ENCODE measurements at places on chromosomes 5 and 9. TPM values are rescaled to one million over a fixed set of nuclear protein-coding genes. Genes with fewer than 3 reads are reported as not detected.

DNA sequence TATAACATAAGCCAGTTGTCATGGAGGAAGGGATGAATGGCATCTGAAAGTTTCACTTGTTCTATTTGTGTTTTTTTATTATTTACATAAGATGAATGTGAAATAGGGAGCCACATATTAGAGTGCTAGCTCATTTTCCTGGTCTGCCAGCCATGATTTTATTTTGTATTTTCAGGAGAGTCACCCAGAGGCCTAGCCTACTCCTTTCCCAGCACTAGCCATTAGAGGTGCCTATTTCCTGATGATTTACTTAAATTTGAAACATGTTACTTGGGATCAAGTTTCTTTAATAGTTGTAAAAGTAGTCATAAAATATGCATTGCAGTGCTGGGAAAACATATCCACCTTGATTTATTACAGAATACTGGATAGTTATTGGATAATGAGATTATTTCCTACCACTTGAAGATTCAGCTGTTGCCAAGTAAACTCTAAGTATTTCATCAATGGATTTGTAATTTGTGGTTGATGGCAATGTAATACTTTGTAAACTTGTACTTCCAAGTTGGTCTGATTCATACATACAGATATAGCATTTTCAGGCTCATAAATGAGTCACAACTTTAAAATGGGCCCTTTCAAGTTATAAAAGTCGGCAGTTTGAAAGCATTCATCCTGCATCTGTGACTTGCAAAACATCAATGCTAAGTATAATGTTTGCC lies 50.8 kb downstream of the KCNN2 start:
- no peaks in the 10 kb centered on the region for H3K4me1 ChIP-seq
- DNase-seq = no peak
- H3K4me3 ChIP-seq = no peak overlapping the region
- no peaks in the 10 kb centered on the region for H3K36me3 ChIP-seq

Gene PCDHB14
- total RNA-seq = 14.6 TPM

DNA sequence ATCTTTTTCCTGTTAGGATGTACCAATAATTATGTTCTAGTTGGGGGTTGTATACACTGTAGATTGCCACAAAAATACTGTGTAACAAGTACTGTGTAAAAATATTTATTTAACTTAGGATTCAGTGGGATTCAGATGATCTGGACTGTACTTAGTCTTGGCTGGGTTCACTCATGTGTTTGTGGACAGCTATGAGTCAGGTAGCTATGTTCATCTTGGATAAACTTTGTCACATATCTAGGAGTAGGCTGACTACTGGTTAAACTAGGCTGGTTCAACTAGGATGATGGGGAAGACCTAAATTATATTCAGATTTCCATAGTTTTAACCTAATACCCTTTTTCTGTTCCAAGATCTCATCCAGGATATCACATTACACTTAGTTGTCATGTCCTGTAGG lies 32.1 kb upstream of the TNFSF15 start:
- H3K27ac ChIP-seq = no peak overlapping the region
- no peak for DNase-seq
- no peaks in the 10 kb centered on the region for H3K4me1 ChIP-seq
- no peak overlapping the region for H3K4me3 ChIP-seq
- no peaks in the 10 kb centered on the region for H3K27me3 ChIP-seq

DNA sequence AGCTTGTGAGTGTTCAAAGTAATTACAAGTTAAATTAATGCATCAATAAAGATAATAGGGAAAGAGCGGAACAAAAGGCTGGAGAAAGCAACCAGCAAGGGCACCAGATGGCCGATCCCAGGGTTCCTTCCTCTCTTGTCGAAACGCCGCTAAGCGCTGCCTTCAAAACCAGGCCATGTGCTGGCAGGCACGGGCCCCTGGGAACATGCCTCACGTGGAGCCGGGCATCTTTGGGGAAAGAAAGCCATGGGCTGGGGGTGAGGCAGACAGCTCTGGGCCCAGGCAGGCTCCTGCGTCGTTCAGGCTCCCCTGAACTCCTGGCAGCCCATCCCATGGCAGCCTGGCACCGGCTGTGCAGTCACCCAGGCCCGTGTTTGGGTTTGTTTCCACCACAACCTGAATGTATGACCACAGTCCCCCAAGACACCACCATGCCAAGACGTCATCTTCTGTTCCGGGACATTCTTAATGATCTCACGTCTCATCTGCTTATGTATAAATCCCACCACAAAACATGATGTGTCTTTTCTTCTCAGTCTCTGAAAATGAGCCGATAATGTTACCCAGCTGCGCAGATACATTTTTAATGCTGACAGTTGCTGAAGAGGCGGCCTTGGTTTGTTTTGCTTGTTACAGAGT lies 110.4 kb upstream of the SARDH start:
- H3K27ac ChIP-seq = no peak overlapping the region
- H3K4me3 ChIP-seq = no peak overlapping the region
- no peak for DNase-seq
- no peaks in the 10 kb centered on the region for H3K4me1 ChIP-seq

Gene NOTCH1
- total RNA-seq = 48.1 TPM

DNA sequence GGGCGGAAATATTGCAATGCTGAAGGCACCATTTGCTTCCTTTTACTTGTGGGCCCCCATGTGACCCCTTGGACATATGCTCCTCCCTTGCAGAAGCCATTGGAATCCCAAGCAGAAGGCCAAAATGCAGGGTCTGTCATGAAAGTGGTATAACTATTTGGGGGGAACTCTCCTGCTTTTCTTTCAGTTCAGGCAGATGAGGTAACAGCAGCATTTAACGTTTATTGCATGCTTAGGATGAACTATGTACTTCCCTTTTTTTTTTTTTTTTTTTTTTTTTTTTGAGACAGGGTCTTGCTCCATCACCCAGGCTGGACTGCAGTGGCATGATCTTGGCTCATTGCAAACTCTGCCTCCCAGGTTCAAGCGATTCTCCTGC lies 7.8 kb downstream of the FOXI1 start:
- no peak overlapping the region for H3K27ac ChIP-seq
- no peaks in the 10 kb centered on the region for H3K27me3 ChIP-seq
- H3K4me3 ChIP-seq = no peak overlapping the region

- peak overlapping the region; percentile 29 for H3K27ac ChIP-seq
- peaks cover 3% of the 10 kb centered on the region for H3K4me1 ChIP-seq
- no peaks in the 10 kb centered on the region for H3K36me3 ChIP-seq
- no peaks in the 10 kb centered on the region for H3K27me3 ChIP-seq
- H3K4me3 ChIP-seq = no peak overlapping the region
Observed at GRCh38 chr5:91103353-91104061, 279.6 kb downstream of the ARRDC3 start.

Data from thoracic aorta (tissue), 2 donors.